OCI-LY7 (cell line): ENCODE measurements at places on chromosomes 5 and 9. TPM values are rescaled to one million over a fixed set of nuclear protein-coding genes. Genes with fewer than 3 reads are reported as not detected.

GRCh38 chr9:33043671-33044070 is 18.6 kb downstream of the DNAJA1 start:
- no peak for DNase-seq

SPINK6 gene
- not detected in 2 replicates for total RNA-seq

DNA sequence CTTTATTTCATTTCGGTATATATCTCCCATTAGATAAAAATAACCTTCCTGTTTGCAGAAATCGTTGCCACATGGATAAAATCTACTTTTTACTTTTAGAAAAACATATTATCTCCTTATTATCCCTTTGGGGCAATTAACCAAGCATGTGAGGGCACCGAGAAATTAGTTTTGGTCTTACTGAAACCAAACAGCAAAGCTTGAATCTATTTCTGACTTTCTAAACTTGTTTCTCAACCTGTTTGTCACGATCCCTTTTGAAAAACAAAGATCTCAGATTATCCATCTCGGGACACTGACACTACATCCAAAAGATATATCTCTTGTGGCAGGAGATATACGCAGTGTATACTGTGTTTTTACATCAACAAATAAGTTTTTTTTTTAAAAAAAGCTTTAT is 2.3 kb downstream of the TUT7 start:
- no peak for DNase-seq

GRCh38 chr5:73822989-73823339 is 197.0 kb downstream of the ARHGEF28 start:
- DNase-seq = no peak

DNA sequence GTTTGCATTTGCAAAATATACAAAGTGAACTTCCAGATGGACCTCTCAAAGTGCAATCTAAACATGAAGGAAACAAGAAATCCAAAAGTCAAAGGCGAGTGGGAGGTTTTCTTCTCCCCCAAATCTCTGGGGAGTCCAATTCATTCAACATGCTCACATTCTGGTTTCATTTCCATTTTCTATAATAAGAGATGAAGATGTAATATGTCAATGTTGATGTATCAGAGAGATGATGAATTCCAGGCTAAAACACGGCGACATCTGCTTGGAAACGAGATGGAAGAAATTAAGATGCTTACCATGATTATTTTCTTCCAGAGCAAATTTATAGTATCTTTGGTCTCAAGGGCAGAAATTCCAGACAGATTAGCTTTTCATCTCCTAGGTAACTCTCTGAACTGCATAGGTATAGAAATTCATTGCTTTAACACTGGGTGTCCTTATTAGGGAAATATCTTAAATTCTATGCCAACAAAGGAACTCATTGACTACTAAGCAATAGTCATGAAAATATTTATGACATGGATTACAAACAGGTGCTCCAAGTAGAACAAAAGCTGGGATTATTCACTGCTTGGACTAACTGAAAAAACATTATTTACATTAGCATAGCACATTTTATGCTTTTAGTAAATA is 287.9 kb downstream of the SEC61B start:
- DNase-seq = no peak

- peak; percentile 91 for DNase-seq
Observed at GRCh38 chr5:150411245-150411979, 1.3 kb downstream of the CD74 start.

NXNL2 gene
- total RNA-seq = not detected in 2 replicates

GRCh38 chr9:77707383-77708063 is 59.4 kb upstream of the GNA14 start:
- no peak for DNase-seq

GRCh38 chr5:1292139-1292538 is 2.7 kb downstream of the TERT start:
- DNase-seq = no peak

- DNase-seq = no peak
Observed at GRCh38 chr9:97813072-97813471, 40.0 kb upstream of the FOXE1 start.

DNA sequence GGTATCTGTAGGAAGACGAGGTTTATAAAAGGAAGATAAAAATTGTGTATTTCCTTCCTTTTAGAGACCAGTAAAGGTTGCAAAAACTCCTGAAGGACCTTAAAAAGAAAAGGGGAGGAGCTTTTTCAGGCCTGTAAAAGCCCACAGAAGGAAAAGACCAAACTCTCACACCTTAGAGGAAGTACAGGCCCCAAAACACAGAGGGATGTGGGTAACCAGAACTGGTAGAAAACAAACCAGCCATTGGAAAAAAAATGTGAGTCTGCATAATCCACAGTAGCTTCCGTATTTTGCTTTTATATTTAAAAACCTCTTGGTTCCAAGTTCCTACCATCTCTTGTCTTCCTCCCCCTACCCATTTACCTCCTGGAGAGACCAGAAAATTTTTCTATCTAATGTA is 8.5 kb downstream of the GIN1 start:
- DNase-seq = peak; percentile 44

DNA sequence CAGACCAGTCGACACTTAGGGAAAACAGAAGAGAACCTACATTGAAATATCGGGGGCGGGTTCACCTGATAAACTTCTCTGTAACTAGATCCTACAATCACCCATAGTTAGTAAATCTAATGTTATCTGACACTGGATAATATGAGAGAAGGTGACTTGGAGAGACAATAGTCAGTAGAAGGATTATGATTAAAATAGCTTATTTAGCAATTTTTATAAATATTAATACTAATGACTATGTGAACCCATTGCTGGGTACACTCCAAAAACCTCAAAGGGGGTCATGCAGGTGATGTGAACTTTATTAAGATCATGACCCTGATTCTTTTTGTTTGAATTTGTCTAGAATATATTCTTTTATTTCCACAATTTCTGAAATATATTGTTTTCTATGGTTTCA is 164.1 kb upstream of the CCNH start:
- no peak for DNase-seq

CIZ1 gene
- 121 and 142 TPM in 2 replicates for total RNA-seq

ANXA1 gene
- not detected in 2 replicates for total RNA-seq

GRCh38 chr5:100709771-100710170 is 174.6 kb downstream of the FAM174A start:
- DNase-seq = no peak

- peak; percentile 94 for DNase-seq
Observed at GRCh38 chr5:76402251-76402885, 717 bp upstream of the IQGAP2 start.

GRCh38 chr5:171589461-171589860 is 170.0 kb downstream of the FGF18 start:
- DNase-seq = no peak

DNA sequence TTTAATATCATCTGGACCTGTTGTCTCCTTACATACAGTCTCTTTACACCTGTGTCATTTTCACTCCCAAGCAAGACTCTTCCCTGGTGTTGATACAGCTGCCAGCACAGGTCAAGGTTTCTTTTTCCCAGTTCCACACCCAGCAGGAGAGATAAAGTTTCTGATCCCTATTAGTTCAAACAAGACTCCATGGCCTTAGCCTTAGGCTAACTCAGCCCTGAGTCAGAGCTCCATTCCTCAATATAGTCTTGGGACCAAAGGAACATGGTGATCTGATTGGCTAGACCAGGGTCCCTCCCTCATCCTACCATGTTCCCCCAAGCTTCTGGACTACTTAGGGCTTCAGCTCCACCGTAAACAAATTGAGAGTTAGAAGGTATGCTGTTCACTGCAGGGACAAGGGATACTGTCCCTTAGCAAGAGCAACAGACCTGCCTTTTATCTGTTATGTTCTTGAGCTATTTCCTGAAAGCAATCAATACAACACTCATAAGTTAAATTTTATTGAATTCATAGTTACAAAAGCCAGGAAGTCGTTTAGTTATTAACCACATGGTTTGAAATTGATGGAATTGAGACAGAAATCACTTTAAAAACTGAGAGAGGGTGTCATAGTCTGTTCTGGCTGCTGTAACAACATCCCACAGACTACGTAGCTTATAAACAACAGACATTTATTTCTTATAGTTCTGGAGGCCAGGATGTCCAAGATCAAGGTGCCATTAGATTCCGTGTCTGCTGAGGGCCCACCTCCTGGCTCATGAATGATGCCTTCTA is 20.5 kb downstream of the SLC1A1 start:
- DNase-seq = no peak

GRCh38 chr9:29644514-29644913 is 2071.2 kb upstream of the C9orf72 start:
- DNase-seq = no peak

GRCh38 chr5:7464182-7464581 is 68.2 kb downstream of the ADCY2 start:
- no peak for DNase-seq

GRK6 gene
- 99.4 and 102 TPM in 2 replicates for total RNA-seq

DNA sequence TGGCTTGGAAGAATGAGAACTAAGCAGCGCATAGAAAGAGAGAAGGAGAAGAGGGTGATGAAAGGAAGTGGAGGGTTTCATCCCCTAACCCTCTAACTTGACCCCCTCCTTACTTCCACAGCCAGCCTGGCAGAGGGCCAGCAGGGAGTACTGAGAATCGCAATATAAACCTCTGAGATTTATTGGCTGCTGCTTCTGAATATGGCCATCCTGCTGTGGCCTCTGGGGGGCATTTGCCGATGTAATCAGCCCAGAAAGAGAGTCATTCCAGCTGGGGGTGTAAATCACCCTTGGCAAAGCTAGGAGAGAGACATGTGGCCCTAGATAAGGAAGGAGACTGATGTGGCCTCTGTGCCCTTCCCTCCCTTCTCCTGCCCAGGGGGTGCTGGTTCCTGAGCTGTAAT is 960 bp upstream of the GFRA3 start:
- no peak for DNase-seq

- DNase-seq = peak; percentile 12
Observed at GRCh38 chr9:122827761-122828093, 661 bp downstream of the PDCL start.

- no peak for DNase-seq
Observed at GRCh38 chr9:28792716-28793115, 1219.4 kb upstream of the C9orf72 start.

GRCh38 chr9:1718836-1719235 is 296.3 kb upstream of the SMARCA2 start:
- no peak for DNase-seq

PPIC gene
- total RNA-seq = not detected in 2 replicates

- no peak for DNase-seq
Observed at GRCh38 chr5:875931-876330, 16.7 kb downstream of the BRD9 start.

- DNase-seq = peak; percentile 42
Observed at GRCh38 chr5:136034492-136034891, 5.7 kb downstream of the TGFBI start.

ANAPC2 gene
- total RNA-seq = 89.6 and 90.4 TPM in 2 replicates

- no peak for DNase-seq
Observed at GRCh38 chr5:132388244-132389050, 18.9 kb downstream of the SLC22A5 start.

MAP1B gene
- 0.06 TPM in 1 of 2 replicates, not detected in the other for total RNA-seq
